ENCODE measurements at places on chromosomes 12 and 14.

DNA sequence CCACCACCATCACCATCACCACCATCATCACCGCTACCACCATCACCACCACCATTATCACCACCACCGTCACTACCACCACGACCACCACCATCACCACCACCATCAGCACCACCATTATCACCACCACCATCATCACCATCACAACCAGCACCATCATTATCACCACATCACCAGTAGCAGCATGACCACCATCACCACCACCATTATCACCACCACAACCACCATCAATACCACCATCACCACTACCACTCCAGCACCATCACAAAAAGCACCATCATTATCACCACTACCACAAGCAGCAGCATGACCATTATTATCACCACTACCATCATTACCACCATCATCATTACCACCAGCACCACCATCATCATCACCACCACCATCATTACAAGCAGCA lies 62.1 kb downstream of the MVK start:
- no peak for DNase-seq

GRCh38 chr14:41972531-41972930 lies 365.9 kb downstream of the LRFN5 start:
- no peak for DNase-seq

DNA sequence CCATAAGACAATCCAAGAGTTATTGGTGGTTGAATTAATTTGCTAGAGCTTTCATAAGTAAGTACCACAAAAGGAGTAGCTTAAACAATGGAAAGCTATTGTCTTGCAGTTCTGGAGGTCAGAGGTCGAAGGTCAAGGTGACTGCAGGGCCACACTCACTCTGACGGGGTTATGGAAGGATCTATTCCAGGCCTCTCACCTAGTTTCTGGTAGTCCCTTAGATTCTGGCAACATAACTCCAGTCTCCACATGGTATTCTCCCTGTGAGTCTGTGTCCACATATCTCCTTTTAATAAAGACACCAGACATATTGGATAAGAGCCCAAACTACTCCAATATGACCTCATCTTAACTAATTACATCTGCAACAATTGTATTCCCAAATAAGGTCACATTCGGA lies 273.4 kb downstream of the FOXN3 start:
- DNase-seq = no peak

- no peak for DNase-seq
These were observed 390.6 kb upstream of the ATP2B1 start for GRCh38 chr12:90099288-90099687.

- no peak for DNase-seq
These were observed 117.5 kb downstream of the UNC79 start for GRCh38 chr14:93548102-93548843.

DNA sequence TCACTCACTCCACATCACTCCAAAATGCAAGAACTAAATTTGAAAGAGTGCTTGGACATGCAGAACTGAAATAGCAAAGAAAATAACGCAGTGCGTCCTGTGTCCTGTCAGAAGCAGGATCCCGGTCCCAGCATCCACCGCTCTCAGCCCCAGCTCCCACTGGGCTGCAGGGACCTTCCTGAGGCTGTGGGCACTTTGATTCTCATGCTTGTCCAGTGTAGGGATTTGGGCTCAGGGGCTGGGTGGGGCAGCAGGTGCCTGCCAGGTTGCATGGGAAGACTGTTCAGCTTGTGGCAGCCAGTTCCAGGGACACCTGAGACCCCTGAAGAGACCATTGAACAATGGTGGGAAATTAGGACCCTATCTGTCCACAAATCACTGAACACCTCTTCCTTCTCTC lies 140.0 kb upstream of the FKBP4 start:
- no peak for DNase-seq

GRCh38 chr14:65132855-65133254 lies 30.5 kb upstream of the MAX start:
- no peak for DNase-seq

DNA sequence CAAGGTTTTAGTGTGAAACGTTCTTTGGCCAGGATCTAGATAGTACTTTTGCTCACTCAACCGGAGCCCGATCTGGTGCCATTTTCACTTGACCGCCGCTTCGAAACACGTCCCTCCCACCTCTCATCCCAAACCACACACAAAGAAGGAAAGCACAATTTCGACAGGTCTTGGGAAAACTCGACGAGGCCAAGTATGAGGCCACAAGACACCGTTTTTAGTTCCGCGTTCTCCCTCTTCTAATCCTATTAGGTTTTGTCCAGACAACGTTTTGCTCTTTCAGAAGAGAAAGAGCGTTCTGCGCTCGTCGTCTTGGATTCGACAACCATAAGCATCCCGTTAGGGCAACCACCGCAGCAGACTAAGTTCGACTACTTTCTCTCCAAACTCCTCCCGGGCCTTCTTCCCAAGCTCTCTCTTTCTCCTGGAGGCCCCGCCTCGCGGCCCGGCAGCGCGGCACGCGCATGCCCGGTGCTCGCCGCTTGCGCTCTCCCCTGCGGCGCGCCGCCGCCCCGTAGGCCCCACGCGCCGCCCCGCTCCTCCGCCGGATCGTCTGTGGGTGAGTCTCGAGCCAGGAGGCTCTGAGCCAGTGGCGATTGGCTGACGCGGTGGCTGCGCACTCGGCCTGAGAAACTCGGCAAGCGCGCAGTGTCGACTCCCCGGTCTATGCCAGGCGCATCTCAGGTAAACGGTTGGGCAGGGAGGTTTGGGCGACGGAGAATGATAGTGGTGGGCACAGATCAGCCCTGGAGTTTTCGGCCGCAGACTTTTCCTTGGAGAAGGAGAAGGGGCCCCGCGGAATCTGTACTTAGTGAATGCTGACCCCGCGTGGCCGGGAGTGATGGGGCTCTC lies at the start of gene MIPOL1:
MIPOL1 (plus strand) TSS at position 517 of the 852 bp plus-strand sequence. CDS start 49,952 bp downstream, outside the sequence.
- DNase-seq = peak; percentile 68

DNA sequence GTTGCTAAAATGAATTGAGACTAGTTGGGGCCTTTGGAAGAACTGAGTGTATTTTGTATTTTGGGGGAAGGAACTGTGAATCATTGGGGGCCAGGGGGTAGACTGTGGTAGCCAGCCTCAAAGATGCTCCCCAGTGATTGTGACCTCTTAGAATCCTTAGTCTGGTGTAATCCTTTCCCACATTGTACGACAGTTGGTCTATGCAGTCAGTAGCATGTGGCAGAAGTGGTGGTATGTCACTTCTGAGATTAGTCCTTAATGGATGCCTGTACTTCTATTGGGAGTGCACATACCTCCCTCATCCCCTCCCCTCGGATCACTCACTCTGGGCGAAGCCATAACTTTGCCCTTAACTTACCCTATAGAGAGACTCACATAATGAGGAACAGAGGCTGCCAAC lies 48.0 kb downstream of the USP15 start:
- DNase-seq = no peak

- no peak for DNase-seq
These were observed 48.7 kb downstream of the ACADS start for GRCh38 chr12:120774169-120774916.

GRCh38 chr12:63995512-63995911 lies 151.0 kb downstream of the SRGAP1 start:
- no peak for DNase-seq

DNA sequence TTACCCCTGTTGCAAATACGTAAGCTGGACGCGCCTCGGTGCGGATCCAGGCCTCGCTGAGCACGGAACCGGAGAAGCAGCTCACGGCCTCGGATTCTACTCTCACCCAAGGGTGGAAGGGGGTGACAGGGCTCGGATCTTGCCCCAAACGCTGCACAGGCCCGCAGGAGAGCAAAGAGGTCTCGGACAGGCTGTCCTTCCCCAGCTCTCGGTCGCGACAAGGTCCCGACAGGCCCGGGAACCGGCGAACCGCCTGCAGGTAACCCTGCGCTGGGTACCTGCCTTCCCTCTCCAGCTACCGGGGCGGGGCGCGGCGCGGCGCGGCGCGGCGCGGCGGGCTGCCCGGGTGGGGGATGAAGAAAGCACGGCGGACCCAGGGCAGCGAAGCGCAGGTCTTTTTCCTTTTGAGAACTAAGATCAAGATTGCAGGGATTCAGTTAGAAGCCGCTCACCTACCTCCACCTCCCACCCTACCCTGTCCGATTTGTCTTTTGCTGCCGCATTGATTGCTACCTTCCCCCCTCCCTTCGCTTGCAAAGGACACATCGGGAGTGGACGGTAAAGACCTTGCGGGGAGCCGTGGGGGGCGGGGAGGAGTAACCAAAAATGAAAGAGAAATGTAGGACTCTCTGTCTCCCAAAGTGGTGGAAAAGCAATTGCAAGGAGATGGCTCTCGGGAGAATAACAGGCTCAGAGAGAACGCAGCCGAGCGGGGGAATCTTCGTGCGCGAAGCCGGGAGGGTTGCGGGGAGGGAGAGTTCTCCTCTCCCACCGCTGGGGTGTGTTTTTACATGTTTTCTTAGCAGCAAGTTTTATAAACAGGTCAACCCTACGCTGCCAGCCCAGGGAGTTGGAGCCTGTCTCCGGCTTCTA lies 8.4 kb upstream of the TBX3 start:
- no peak for DNase-seq

GRCh38 chr12:89206390-89206789 lies 145.9 kb downstream of the DUSP6 start:
- no peak for DNase-seq

DNA sequence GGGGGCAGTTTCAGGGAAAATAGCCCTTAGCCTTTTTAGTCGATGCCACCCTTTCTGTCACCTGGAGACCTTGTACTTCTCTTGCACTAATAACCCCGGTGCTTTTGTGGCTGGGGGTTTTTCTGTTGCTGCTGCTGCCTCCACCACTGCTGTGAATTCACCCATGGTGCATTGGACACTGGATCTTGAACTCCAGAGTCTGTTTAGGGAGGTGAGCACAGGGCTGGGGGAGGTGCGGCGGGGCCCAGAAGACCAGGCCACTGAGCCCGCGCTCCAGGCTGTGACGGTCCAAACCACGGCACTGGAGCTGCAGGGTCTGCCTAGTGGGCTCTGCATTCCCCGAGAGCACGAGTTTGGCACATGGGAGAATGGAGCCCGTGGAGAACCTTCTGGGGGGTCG lies 100.6 kb downstream of the NINJ2 start:
- no peak for DNase-seq

GRCh38 chr12:118356809-118357256 lies 15.9 kb downstream of the TAOK3 start:
- DNase-seq = no peak

DNA sequence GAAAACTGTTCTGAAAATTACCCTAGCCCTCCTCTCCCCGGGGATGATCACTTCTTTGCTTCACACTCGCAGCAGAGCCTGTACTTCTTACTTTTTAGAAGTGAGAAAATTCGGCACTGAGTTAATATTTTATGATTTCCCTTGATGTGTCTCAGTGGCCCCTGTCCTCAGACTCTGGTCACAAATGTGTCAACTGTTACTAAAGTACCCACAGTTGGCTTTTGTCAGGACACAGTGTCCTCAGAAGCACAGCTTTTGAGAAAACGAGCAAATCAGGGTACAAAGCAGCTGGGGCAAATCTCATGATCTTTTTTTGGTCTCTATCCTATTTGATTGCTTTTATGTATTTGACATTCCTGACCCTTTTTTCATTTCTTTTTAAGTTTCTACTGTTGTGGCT lies 142.5 kb downstream of the SYNE2 start:
- no peak for DNase-seq

- DNase-seq = no peak
These were observed 23.4 kb downstream of the SLC25A29 start for GRCh38 chr14:100282766-100283419.

- DNase-seq = no peak
These were observed 89.1 kb downstream of the ADGRD1 start for GRCh38 chr12:131042834-131043245.

DNA sequence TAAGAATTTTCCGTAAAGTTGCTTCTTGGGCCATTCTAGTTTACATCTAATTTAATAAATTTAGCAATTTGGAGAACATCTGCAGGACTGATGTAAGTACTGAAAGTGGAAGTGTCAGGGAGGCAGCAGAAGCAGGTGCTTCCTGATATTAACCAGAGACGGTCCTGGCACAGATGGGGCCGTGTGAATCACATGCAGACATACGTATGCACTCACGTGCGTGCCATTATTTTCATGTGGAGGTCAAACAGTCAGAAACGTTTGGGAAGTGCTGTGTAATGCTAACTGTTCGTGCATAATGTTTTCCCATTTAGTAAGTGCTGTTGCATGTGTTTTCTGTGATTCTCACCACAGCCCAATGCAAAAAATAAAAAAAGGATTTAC lies 87.8 kb upstream of the DYNC1H1 start:
- no peak for DNase-seq

DNA sequence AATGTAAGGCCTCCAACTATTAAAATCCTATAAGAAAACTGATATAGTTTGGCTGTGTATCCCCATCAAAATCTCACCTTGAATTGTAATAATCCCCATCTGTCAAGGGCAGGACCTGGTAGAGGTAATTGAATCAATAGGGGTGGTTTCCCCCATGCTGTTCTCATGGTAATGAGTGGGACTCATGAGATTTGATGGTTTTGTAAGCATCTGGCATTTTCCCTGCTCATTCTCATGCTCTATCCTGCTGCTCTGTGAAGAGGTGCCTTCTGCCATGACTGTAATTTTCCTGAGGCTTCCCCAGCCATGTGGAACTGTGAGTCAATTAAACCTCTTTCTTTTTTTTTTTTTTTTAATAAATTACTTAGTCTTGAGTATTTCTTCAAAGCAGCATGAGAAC lies 31.9 kb downstream of the TSPAN19 start:
- no peak for DNase-seq

DNA sequence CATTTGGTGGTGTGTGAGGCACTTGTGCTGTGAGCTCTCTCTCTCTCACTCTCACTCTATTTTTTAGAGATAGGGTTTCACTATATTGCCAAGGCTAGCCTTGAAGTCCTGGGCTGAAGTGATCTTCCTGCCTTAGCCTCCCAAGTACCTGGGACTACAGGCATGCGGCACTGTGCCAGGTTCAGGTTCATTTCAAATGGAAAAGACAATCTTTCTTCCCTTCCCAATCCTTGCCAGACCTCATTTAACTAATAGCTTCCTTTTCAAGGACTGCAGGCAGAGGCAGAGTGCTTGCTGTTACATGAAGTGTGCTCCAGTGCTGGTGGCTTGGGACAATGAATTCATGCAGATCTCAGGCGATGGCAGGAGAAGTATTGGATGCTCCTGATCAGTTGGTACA lies 73.2 kb upstream of the BICD1 start:
- DNase-seq = no peak
